A673 (cell line): ENCODE measurements at places on chromosomes 12 and 14.

DNA sequence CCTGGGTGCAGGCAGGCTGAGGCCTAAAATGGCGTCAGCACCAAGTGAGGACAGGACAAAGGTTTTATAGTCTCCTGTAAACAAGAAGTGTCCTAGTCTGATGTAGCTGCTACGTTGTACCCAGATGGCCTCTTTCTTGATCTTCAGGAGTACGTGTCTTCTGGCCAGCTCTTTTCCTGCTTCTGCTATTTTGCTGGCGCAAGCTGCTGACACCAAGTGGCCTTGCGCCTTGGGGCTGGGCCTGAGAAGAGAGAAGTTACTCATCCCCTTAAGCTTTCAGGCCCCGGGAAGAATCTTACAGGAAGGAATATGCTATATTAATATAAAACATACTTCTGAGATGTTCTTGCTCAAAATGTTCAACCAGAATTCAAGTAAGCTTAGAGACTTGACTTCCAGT lies 605.2 kb downstream of the GALC start:
- DNase-seq: no peak

DNA sequence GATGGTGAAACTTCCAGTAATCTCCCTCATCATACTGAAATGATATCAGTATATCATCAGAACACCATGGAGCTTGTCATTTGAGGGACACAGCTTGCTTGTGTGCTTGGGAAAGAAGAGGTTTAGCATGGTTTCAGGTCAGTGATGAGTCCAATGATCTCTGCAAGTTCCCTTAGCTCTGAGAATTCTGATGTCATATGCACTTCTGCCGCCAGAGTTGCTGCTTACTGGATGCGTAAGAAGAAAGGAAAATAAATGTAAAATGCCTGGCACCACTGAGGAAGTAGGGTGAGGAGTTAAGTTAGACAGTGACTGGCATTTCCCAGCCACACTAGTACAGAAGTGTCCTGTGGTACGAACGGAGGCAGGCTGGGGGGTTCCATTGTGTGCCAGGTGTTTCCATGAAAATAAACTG lies 22.6 kb downstream of the PRKCH start:
- no peak for DNase-seq

DNA sequence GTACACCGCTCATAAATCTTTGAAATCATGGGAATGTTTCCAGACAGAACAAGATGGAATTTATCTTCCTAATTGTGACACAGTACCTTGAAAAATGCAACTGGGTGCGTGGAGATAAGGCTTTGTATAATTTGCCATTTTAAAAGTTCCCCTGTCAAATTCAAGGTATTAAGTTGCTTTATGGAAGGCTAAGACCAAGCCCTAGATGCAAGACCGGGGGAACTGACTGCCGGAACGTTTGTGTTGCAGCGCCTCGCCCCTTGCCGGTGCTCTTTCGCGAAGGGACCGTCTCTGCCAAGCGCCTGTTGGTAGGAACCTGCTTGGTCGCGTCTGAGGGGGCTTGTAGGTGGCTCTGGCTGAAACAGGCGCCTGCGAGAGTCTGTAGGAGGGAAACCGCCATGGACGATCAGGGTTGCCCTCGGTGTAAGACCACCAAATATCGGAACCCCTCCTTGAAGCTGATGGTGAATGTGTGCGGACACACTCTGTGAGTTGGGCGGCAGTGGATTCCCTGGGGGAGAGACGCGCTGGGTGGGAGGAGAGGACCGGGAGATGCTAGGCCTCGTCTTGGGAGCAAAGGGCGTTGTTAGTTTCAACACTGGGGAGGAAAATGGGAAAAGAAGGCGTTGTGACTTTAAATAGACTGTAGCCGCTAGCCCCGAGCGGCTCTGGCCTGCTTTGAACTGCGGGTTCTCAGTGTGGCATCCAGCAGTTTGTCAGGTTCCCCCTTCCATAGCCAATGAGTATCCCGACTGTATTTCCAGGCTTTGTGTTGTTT lies at the start of gene MNAT1:
Gene MNAT1 (plus strand): TSS at position 297 of the 778 bp plus-strand sequence. CDS start 102 bp downstream, at position 399.
- peak; percentile 91 for DNase-seq

DNA sequence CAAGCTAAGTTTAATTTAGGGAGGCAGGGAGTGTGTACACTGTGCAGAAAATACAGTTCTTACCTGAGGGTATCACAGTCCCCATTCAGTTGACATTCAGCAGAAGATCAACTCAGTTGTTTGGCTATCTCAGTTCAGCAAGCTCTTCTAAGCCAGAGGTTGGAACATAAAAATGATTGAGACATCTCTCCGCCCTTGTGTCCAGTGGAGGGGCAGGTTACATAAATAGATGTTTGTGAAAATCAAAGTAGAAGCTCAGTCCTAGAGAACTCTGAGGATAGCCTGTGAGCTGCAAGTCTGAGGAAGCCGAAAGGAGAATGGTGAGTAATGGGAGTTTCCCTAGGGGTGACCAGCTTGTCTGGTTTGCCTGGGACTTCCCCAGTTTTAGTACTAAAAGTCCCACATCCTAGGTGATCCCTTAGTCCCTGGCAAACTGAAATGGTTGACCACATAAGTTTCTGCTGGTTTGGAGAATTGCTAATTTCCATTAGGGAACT lies 251.4 kb upstream of the ATP2B1 start:
- no peak for DNase-seq

DNA sequence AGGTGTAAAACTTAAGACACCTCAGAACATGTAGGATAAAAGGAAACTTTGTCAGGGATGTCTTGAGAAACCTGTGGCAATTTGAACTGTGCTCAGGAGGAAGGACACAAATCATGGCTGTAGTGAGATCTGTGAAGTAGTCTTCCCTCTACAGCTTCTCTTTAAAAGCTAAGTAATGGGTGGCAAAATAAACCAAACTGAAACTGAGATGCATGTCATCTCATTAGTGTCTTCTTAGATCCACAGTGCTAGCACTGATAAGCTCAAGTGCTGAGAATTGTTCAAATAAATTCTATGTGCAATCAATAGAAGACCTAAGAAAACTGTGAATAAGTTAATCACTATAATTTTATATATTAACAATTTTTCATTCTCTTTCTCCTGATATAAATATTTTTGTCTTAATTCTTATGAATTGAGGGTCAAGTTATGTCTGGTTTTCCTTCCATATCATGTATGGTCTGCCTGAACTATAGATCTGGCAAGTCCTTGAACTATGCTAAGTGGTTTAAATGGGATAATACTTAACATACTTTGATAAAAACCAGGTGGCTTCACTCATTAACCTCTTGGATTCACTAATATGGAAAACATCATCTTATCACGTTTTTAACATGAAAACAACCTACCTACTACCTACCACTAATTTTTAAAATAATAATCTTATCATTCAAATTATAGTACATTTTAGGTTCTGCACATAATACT lies 27.2 kb downstream of the SYT1 start:
- DNase-seq: no peak

DNA sequence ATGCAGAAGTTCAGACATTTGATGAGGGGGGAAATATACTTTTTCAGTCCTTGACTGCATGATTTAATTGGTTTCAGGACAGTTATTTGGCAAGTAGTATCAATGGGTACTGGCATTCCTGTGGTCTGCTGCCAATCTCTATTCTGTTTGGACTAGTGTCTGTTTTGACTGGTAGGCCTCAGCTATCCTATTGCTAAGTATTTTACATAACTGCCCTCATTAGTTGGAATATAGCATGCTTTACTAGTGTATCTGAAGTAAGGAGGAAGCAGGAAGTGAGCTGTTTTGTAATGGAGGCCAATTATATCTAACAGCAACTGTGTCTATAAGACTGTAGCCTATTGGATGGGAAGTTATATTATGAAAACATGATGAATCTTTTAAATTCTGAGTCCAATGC lies 104.3 kb downstream of the FLRT2 start:
- DNase-seq: peak; percentile 55

DNA sequence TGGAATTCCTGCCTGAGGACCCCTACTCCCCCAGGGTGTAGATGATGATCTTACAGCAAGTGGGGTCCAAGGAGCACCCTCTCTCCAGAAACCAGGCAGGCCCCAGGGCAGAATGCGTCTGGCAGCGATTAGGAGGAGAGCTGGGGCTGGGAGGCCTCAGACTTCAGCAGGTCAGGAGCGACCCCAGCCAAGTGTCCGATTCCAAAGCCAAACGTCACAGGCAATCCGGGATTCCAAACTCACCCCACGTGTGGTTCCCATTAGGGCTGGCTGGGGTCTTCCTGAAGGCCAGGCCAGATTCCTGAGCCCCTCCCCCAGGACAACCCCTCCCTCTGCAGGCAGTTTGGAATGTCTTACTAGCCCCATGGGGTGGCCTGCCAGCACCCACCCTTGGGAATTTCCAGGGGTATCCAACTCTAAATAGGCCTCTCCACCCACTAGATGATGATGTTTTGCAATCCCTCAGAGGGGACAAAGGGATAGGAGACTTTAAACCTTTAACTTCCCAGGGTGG lies 17.3 kb upstream of the FIGNL2 start:
- DNase-seq: no peak

DNA sequence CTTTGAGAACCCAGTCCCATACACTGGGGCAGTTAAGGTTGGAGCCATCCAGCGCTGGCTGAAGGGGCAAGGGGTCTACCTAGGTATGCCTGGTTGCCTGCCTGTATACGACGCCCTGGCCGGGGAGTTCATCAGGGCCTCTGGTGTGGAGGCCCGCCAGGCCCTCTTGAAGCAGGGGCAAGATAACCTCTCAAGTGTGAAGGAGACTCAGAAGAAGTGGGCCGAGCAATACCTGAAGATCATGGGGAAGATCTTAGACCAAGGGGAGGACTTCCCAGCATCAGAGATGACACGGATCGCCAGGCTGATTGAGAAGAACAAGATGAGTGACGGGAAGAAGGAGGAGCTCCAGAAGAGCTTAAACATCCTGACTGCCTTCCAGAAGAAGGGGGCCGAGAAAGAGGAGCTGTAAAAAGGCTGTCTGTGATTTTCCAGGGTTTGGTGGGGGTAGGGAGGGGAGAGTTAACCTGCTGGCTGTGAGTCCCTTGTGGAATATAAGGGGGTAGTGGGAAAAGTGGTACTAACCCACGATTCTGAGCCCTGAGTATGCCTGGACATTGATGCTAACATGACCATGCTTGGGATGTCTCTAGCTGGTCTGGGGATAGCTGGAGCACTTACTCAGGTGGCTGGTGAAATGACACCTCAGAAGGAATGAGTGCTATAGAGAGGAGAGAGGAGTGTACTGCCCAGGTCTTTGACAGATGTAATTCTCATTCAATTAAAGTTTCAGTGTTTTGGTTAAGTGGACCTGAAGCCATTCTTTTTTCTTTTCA lies 9.2 kb downstream of the ERP29 start:
- DNase-seq: no peak

- DNase-seq: no peak
Measured at GRCh38 chr12:25884920-25885234, 73.6 kb upstream of the RASSF8 start.

DNA sequence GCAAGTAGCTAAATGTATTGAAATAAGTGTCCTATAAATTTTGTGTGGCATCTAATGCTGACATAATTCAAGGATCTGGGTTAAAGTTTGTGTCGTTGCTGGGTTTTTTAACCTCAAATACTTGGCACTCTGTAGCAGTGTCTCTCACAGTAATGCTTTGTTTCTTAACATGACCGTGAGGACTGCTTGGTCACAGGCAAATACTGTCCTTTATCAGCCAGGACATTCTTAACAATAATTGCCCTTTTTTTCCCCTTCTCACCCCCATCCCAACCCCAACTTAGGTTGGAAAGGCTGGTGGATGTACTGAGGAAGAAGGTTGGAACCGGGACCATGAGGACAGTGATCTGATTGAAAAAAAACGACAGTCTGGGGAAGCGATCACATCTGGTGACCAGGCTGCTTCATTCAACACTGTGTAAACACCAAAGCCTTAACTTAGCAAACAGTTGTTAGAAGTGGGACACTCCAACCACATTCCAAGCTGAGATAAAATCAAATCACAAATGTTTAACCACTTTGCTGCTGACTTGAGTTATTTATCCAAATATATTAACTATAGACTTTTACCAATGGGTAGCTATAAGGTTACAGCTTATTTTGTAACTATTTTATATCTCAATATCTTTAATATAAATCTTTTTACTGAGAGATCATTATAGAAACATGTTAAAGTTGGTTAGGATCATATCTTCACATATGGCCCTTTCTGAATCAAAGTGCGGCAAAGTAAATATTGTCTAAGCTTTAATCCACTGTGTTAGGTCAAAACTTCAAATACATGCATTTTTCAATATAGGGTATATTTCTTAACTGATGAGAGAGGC lies 48.2 kb downstream of the FOXA1 start:
- DNase-seq: no peak

DNA sequence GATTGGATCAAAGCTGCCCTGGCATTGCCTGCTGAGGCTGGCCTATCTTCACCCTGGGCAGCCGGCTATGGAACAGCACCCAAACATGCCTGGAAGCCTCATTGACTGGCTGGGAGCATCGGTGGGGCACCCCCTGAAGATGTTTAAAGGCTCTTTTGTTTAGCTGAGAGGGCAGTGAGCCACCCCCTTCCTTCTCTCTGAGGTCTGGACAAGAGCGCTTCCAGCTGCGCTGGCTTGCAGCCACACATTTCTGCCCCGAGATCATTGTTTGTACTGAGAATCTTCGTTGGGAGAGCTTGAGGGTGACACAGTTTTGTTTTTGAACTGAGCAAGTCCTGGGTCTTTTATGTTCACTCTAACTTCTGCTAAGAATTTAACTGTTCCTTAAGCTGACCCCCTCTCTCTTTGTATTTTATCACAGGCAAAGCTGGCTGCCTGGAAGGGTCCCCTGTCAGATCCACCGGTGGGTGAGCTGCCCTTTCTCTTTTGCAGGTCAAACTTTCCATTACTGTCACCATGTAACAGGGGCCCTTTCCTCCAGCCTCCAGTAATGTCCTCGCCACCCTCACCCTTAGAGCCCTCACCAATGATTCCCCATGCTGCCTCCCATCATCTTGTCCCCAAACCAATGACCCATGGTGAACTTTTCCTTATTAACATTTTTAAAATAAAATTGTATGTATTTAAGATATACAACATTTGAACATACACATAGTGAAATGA lies 212.2 kb downstream of the KIF26A start:
- DNase-seq: no peak

GRCh38 chr12:66636771-66637170 lies 42.1 kb downstream of the GRIP1 start:
- no peak for DNase-seq

- DNase-seq: no peak
Measured at GRCh38 chr14:65072256-65072655, 30.1 kb downstream of the MAX start.

DNA sequence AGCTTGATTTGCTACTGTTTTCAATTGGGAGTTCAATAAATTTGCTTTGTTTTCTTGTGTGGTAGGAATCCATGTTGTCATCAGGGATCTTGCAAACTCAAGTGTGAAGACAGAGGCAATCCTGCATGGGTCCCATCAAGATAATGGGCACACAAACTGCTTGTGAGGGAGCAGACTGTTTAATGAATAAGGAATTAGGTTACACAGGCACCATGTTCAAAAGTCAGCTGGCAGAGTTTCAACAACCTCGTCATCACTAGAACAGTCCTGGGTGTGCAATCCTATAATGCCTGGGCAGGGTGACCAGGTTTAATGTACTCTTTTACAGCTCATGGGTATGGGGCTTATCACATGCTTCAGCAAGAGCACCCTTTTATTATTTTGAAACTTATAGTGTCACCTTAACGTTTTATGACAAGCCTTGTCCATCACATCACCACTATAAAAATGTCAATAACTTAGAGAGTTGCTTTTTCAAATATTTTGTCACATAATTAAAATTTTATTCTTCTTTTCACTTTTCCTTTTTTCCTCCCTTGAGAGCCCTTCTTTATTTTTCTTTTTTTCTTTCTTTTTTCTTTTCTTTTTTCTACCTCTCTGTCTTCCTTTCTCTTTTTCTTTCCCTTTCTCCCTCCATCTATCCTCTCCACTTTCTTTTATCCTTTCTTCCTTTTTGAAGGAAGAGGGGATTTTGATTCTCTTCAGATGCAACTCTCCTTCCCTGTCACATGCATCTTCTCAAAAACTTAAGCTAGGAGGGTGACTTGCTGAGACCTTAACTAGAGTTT lies 252.2 kb upstream of the ATP2B1 start:
- no peak for DNase-seq
